ENCODE measurements at places on chromosomes 4 and X. TPM values are rescaled to one million over a fixed set of nuclear protein-coding genes. Genes with fewer than 3 reads are reported as not detected.

DNA sequence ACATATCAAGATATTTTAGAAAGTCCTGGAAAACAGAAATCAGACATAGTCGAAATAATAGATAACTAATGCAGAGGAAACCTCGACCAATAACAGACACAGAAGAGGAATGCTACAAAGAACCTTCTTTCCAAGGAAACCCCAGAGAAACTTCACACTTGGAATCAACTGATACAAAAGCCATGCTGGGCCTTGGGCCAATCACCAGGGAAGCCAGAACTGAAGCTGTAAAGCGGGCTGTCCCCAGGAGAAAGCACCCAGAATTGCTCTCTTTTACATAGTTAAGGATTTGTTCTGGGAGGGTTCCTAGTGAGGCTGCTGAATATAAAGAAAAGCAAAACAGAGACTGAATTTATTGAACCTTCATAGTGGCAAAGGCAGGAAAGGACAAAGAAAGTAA lies 100.5 kb downstream of the PRDM5 start:
- DNase-seq: no peak

RASGEF1B gene
- total RNA-seq: 15.0 TPM

GRCh38 chrX:129540068-129540653 lies at the start of gene OCRL:
TSS of gene OCRL (plus strand) at chrX:129540259. CDS start at chrX:129540440, 181 bp downstream.
- peak; percentile 82 for DNase-seq

NUDT10 gene
- 5.2 TPM for total RNA-seq

DNA sequence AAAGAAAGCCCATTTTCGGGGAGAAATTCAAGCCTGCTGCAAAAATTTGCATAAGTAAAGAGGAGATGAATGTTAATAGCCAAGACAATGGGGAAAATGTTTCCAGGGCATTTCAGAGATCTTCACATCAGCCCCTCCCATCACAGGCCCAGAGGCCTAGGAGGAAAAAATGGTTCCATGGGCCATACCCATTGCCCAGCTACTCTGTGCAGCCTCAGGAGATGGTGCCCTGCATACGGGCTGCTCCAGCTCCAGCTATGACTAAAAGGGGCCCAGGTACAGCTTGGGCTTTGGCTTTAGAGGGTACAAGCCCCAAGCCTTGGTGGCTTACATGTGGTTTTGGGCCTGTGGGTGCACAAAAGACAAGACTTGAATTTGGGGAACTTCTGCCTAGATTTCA lies 168.0 kb upstream of the DIPK2B start:
- DNase-seq: no peak

GRCh38 chr4:108930186-108930585 lies 167.3 kb upstream of the ETNPPL start:
- DNase-seq: no peak

DNA sequence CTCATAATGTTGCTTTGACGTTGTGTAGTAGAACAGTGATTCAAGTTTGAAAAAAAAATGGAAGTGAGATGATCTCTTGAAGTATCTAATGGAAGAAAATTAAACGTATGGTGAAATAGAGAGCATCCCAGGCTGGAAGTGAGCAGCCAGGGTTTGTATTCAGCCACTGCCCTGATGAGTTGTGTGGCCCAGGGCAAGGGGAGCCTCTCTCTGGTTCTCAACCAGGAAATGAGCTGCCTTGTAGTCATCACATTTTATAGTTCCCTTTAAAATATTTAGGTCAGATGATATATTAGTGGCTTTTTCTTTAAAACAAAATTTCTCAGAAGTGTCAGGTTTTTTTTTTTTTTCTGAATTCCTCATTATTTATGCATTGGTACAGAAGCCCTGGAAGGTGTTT lies 150.3 kb downstream of the GPAT3 start:
- DNase-seq: no peak

- no peak for DNase-seq
Measured at GRCh38 chr4:159175085-159175988, 72.5 kb downstream of the RAPGEF2 start.

DNA sequence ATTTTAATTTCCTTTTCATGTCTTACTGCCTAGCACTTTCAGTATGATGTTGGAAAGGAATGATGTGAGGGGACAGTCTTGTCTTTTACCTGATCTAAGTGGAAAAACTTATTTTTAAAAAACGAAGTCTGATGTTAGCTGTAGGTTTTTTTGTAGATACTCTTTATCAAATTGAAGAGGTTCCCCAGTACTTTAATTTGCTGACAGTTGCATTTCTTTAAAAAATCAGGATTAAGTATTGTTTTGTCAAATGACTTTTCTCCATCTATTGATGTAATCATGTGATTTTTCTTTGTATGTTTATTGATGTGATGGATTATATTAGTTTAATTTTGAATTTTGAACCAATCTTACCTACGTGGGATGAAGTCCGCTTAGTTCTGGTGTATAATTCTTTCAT lies 568.4 kb upstream of the AGA start:
- no peak for DNase-seq

GRCh38 chr4:141079393-141079930 lies 53.8 kb downstream of the RNF150 start:
- no peak for DNase-seq

LPAR4 gene
- 0.16 TPM for total RNA-seq

DNA sequence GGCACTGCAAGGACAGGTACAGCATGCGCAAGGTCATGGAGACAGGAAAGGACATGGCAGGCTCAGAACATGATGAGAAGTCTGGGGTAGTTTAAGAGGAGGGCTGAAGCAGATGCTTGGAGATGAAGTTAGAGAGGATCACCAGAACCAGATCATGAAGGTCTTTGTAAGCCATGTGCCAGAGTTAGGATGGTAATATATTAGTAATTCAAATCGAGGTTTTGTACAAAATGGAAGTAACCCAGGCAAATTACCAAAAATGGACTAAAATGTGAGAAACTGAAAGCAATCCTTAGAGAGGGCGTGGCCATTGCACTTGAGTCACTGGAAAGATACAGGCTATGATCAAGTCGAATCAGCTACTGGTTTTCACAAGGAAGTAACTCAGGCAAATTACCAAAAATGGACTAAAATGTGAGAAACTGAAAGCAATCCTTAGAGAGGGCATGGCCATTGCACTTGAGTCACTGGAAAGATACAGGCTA lies 13.5 kb downstream of the RXFP1 start:
- DNase-seq: no peak

GRCh38 chr4:37890801-37891259 lies at the start of gene TBC1D1:
TSS of gene TBC1D1 (plus strand) at chr4:37891084. CDS start at chr4:37902096, 11,012 bp downstream.
- DNase-seq: peak; percentile 74

DNA sequence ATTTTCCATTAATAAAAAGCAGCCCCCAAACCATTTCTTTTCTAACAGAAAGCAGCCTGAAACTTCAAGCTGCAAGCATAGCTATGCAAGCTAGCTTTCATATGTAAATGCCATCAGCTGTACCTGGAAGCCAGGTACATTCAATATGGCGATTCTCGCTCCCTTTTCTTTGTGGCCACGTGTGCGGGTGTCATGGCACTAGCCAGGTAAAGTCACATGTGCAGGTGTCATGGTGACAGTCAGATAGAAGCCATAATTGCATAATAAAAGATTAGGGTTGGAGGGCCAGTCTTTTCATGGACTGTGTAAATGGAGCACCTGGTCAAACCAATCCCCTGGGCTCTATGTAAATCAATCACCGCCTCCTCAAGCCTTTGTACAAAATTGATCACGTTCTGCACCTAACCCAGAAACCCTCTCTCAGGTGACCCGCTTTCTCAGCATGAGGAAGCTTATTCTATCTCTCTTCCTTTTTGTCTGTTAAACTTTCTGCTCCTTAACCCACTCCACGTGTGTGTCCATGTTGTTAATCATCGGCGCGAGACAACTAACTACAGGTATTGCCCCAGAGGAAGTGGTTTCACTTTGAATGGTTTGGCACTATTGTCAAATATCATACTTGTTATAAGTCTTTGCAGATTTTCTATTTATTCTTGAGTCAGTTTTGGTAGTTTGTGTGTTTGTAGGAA lies 18.0 kb upstream of the RHOXF2 start:
- DNase-seq: no peak

DNA sequence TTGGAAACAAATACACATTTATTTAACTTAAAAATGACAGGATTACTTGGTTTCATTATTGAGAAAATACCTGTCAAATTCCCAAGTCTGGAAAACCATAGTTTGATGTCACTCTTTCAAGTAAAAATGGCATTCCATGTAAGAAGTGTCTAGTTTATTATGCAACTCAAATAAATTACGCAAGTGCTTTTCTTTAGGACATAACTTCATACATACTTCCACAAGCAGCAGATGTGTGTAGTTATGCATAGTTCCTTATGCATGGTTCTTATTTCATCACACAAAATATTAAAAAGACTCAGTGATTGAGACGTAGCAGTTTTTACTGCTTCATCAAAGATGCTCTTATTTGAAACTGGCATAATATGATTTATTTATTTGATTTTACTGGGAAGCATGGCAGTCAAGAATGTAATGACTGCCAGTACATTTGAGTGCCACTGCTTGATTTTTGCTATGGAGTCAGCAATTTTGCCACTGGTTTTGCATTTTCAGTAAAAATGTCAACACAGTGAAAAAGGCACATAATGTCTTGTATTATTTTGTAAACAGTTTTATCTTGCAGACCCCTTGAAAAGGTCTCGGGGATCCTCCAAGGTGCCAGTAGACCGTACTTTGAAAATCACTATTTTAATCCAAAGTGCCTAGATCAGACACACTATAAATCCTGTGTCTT lies 62.1 kb downstream of the CLCN3 start:
- no peak for DNase-seq

DNA sequence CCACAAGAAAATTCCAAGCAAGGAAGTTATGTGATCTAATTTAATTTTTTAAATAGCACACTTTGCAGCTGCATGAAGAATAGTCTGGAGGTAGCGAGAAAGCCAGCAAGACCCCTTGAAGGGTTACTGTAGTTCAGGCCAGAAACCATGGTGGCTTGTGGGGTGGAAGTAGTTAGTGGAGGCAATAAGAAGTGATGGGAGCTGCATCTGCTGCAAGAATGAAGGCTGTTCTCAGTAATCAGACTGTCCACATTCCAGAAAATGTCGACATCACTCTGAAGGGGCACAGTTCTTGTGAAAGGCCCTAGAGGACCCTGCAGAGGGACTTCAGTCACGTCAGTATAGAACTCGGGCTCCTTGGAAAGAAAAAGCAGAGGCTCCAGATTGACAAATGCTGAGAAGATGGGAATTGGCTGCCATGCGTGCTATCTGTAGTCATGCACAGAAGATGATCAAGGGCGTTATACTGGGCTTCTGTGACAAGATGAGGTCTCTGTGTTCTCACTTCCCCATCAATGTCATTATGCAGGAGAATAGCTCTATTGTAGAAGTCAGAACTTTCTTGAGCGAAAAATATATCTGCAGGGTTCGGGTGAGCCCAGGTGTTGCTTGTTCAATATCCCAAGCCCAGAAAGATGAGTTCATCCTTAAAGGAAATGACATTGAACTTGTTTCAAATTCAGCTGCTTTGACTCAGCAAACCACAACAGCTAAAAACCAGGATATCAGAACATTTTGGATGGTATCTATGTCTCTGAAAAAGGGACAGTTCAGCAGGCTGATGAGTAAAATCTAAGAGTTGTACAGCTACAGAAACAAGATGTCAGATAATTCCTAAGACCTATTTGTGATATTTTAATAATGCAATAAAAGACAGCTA lies 254.2 kb downstream of the CBR4 start:
- no peak for DNase-seq

- no peak for DNase-seq
Measured at GRCh38 chr4:88897180-88897579, 159.8 kb downstream of the FAM13A start.

- DNase-seq: no peak
Measured at GRCh38 chr4:187084701-187085100, 361.0 kb upstream of the FAT1 start.

DNA sequence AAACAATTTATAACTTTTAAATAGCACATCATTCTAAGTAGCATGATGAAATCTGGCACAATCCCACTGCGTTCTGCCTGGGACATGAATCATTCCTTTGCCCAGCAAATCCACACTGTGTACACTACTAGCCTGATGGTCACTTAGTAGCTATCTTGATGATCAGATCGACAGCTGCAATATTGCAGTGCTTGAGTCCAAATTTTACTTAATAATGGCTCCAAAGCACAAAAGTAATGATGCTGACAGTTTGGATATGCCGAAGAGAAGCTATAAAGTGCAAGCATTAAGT lies 86.6 kb upstream of the NPNT start:
- DNase-seq: no peak

GRCh38 chr4:4868758-4869723 lies 9.6 kb downstream of the MSX1 start:
- no peak for DNase-seq

DNA sequence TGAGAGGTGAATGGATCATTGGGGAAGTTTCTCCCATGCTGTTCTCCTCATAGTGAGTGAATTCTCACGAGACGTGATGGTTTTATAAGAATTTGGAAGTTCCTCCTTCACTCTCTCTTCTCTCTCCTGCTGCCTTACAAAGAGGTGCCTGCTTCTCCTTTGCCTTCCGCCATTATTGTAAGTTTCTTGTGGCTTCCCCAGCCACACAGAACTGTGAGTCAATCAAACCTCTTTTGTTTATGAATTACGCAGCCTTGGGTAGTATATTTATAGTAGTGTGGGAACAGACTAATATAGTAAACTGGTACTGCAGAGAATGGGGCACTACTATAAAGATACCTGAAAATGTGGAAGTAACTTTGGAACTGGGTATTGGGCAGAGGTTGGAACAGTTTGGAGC lies 7.8 kb upstream of the CTAG2 start:
- no peak for DNase-seq

CT45A10 gene
- not detected for total RNA-seq

DNA sequence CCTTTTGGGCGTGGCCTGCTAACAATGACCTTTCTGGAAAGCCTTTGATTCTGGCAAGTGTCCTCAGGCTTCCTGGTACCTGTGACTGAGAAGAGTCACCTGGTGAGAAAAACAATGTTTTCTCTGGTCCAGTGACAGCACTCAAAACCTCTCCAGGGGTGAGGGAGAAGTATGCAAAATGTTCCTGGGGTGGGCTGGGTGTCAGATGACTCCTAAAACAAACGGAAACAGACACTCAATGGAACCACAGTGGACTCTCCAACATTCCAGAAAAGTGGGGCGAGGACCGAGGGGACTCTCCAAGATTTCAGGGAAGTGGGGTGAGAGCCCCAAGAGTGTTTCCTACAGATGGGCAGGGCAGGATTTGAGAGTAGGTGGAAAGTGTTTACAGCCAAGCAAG lies 69.5 kb downstream of the ANAPC4 start:
- no peak for DNase-seq

- no peak for DNase-seq
Measured at GRCh38 chr4:4226606-4227438, at the start of gene OTOP1. TSS of gene OTOP1 (minus strand) at chr4:4226929. CDS start at chr4:4226864, 65 bp downstream.

DNA sequence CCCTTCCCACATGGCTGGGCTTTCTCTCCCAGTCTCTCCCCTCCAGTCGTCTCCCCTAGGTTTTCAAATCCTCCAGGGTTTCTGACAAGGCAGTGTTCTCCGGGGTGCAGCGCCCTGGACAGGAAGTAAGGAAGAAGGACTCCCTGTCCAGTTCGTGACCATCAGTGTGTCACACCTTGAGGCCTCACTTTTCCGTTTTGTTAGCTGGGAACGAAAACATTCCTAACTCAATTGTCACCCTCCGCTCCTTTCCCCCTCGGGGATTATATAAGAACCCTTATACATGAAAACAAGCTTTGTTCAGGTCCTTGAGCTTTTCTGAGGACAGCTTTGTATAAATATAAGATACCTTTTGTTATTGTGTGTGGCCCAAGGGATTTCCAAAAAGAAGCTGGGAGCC lies 92.1 kb downstream of the KDR start:
- no peak for DNase-seq
